Retina (tissue), 1 donor: ENCODE measurements at places on chromosomes 11 and 22.

GRCh38 chr22:49364398-49364797 is 463.3 kb downstream of the BRD1 start:
- no peak for DNase-seq

DNA sequence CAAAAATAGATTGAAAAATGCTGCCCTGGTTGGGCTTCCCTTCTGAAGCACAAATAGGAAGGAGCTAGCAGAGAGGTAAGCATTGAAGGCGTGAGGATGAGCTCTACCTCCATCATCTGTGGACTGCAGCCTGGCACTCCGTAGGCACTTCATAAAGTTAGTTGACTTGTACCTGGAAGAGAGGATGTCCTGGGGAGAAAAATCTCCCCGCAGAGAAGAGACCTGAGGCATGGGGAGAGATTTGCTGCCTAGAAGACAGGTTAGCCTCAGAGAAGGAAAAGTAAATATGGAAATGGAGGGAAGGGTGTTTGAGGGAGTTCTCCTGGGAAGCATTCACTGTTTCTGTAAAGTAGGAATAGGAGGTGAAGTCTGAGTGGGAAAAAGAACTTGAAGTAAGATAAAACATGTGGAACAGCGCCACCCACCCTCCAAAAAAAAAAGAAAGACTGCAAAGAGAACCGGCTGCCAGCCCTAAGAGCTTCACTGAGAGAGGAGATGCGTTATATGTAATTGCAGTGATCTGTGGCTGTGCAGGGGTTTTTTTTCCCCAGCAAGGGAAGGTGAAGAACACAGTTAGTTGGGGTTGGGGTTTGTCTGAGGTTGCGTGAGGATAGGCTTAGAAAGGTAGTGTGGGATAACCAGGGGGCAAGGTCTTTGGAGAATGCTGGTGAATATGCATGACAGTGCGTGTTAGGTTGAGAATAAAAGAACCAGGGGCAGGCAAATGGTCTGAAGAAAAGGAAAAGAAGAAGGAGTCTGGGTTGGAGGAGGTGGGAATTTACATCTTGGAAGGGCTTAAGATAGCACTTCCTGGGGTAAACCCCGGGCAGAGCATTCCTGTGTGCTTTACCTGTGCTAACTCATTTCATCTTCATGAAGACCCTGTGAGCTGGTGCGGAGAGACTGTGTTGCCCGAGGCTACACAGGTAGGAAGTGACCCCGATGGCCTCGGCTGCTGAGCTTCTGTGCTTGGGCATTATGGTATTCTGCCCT is 16.0 kb downstream of the TNRC6B start:
- DNase-seq = peak; percentile 43

- peak; percentile 72 for DNase-seq
Observed at GRCh38 chr11:10322830-10323792, 18.2 kb downstream of the ADM start.

- no peak for DNase-seq
Observed at GRCh38 chr22:33650244-33650643, 270.0 kb downstream of the LARGE1 start.

GRCh38 chr11:10803676-10804075 is 5.0 kb downstream of the EIF4G2 start:
- no peak for DNase-seq

GRCh38 chr11:86800076-86800959 is at the start of gene PRSS23:
TSS of gene PRSS23 (plus strand) at chr11:86800542. CDS start at chr11:86807644, 7,102 bp downstream.
- DNase-seq = peak; percentile 88

GRCh38 chr11:20443596-20443995 is 56.1 kb downstream of the PRMT3 start:
- DNase-seq = no peak

DNA sequence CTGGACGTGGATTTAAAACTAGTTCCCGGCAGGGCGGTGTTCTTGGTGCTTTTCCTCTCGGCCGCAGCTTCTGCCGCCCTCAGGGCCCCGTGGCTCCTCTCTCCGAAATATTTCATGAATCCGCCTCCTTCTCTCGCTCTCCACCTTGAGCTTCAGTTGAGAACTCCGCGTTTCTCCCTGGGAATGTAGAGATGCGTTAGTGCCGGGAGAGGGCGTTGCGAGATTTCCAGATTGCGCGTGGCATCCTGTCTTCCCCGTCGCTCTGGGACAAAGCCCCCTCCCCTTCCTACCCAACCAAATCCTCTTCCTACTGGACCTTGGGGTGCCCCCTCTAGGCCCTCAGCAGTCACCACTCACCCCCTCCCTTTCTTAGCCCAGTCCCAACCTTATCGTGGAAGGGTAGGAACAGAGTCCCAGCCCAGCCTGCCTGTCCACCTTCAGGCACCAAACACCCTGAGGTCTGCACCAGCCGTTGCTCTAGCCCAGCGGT is 15.5 kb upstream of the RAC2 start:
- peak; percentile 64 for DNase-seq

DNA sequence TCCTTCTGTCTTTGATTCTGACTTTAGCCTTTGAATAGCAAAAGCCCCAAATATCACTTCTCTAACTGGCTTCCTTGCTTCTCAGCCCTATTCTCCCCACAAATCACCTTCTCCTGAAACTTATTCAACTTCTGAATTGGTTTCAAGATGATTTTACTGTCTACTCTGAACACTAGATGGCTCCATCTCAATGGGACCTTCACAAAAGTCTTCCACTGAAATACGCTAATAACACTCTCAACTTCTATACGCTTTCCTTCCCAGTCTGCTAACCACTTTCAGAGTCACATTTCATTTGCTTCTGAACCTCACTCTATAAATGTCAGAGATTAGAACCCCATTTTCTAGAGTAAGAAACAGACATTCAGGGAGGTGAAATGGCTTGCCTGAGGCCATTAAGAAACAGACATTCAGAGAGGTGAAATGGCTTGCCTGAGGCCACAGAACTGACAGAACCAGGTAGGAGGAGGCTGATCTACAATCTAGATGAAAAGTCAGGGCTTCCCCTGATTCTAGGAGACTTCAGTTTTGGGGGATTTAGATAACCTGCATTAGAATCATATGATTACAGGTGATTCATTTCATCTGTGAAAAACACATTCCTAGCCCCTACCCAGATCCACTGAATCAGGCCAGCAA is 20.6 kb downstream of the MORC2 start:
- DNase-seq = peak; percentile 39

- DNase-seq = no peak
Observed at GRCh38 chr11:65776196-65776595, 4.6 kb downstream of the AP5B1 start.

- DNase-seq = peak; percentile 50
Observed at GRCh38 chr11:534396-535209, 773 bp downstream of the HRAS start.

DNA sequence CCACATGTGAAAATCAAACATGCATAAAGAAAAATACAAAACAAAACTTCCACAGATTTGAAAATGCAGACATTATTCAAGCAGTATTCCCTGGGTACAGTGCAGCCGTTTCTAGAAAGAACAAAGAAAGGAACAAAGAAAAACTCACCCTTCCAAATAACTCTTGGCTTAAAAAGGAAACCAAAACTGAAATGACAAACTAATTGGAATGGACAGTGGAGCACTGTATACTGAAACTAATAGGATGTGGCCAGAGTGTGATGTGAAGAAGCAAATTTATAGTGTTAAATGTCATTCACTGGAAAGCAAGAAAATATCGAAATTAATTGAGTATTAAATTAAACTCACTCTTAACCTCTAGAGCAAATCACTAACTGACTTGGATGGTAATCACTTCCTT is 55.4 kb downstream of the QSER1 start:
- no peak for DNase-seq

GRCh38 chr11:9459667-9460321 is 1.0 kb upstream of the ZNF143 start:
- DNase-seq = no peak

- peak; percentile 33 for DNase-seq
Observed at GRCh38 chr22:28002863-28003565, 84.0 kb upstream of the PITPNB start.

DNA sequence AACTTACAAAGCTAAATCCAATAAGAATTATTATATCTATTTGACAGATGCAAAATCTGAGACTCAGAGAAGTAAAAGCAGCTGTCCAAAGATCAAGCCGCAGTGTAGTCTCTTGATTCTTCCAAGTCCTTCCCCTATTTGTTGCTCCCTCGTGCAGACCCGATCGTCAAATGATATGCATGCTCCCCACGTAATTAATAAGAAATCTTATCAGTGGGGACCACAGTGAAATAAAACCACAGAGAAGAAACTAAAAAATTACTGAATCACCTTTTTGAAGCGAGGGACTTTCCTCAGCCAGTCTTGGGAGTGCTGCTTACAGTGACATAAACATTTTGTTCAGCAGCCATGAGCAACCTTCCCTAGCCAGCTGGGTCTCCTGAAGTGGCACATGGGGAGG is 64.6 kb downstream of the SERGEF start:
- DNase-seq = no peak

DNA sequence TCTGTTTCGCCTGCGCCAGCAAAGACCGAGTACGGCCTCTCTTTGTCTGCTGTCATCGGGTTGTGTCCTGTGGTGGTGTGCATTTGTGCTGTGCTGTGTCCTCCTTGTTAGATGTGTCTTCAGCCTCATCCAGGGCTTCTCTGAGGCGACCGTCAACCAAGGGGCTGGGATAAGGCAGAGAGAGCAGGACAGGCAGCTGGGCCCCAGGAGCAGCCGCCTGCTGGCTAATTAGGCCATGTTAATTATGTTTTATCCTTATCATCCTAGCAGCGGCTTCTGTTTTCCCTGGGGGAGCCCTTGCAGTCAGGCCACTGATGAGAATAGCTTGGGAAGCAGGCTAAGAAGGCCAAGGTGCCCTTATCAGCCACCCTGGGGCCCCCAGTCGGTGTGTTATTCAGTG is 40.7 kb upstream of the TTC12 start:
- DNase-seq = peak; percentile 80

DNA sequence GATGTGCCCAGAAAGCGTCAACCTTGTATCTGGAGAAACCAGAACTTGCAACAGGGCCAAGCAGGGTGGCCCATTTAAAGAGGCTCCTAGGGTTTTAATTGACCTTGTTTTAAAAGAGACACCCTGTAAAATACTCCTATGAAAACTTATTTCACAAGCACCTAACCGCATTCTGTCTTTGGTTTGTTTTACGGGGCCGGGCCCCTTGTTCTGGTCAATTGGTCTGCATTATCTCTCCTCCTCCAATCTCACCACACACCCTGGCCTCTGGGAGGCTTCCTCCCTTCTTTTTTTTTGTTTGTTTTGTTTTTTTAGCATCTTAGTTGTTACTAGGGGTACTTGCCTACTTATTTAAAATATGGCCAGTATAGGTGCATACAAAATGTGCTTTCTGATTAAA is 4.7 kb downstream of the EHF start:
- DNase-seq = no peak

DNA sequence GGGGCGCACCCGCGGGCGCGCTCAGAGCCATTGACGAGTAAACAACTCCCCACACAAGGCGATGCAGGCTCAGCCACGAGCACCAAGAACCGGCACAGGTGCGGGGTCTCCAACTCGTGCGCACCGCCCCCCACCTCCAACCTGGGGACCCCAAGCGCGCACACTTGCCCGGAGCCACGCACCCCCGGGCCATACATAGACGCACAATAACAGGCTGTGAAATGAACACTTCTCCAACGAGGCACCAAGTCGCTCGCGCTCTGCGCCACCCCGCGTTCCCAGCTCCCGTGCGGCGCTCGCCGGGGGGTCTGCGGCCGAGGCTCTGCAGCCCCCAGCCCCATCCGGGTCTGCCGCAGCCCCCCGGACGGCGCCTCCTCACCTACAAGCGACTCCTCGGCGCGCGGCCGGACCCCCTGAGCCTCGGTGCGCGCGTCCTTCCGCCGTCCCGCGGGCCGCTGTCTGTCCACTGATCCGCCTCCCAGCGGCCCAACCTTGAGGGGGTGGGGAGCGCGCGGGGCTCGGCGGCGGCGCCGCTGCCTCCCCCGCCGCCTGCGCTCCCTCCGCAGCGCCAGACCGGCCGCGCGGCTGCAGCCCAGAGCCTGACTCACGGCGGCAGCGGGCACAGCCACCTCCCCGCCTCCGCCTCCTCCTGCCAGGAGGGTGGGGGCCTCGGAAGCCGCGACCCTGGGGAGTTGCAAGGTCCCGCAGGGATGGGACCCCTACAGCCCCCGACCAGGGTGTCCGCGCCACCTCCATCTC is 1.6 kb downstream of the IFITM10 start:
- peak; percentile 66 for DNase-seq
